Left ventricle myocardium inferior (tissue), 1 donor: ENCODE measurements at places on chromosomes 16 and 17.

DNA sequence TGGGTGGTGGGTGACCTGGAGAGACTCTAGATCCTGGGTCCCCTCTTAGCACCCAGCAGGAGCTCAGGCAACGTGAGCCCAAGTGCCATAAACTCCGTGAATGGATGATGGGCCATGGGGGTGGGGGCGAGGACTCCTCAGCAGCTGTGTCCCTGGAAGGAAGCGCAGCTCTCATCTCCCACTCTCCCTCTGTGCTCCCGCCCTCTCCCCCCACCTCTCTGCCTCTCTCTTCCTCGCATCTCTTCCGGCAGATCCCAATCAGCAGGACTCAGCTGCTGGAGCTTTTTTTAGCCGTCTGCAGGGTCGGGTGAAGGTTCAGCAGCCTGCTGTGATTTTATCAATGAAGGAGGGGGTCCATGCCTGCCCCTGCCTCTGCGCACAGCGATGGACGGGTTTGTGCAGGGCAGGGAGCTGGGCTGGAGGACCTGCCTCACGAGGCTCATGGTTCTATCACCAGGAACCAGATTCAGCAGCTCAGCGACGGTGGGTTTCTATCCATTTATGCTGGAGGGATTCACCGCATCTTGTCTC, 8.3 kb downstream of the CCR7 start:
- DNase-seq, result peak; percentile 64

DNA sequence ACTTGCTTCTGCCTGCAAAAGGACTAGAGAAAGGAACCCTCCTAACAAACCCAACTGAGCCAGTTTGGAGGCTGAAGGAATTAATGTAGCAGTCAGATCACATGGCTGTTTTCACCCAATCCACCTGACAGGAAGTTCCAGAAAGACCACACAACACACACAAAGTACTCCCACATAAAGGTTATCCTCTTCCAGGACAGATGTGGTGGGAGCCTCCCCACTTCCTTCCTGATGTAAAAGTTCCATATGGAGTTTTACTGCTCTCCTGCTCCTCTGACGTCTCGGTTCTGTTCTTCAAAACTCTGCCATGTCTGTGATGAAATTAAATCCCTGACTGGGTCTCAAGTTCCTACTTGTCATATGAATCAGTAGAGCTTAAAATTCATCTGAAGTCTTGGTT, 497.0 kb upstream of the HSBP1 start:
- no peak for DNase-seq

GRCh38 chr17:28072936-28073533, 30.6 kb downstream of the NLK start:
- DNase-seq, result no peak

- DNase-seq, result no peak
Observed at GRCh38 chr16:12539185-12539929, 264.3 kb downstream of the CPPED1 start.

GRCh38 chr17:68776451-68776850, 175.3 kb upstream of the FAM20A start:
- no peak for DNase-seq

DNA sequence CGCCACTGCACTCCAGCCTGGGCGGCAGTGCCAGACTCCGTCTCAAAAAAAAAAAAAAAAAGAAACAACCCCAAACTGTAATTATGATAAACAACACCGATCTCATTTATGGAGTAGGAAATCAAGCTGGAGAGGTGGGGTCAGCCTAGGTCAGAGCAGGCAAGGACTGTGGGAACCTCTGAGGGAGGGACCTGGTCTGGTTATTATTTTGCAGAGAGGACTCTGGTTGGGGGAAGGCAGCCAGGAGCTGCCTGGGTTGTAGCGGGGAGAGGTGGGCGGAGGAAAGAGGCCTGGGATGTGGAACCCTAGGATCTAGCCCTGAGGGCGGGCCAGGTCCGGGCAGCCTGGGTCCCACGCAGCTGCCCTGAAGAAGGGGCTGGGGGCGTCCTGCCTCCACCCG, 10.9 kb upstream of the HS3ST6 start:
- no peak for DNase-seq

DNA sequence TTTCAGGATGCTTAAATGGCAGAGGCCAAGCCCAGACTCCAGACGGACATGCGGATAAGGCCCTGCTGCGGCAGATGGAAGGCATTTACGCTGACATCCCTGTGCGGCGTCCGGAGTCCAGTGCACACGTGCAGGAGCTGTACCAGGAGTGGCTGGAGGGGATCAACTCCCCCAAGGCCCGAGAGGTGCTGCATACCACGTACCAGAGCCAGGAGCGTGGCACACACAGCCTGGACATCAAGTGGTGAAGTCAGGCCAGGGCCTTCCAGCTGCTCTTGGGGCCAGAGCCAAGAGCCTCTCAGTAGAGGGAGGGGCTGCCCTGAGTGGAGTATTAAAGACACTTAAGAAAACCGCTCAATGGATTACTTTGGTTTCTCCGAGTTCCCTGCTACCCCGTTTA, 29.4 kb downstream of the NARF start:
- peak; percentile 38 for DNase-seq

DNA sequence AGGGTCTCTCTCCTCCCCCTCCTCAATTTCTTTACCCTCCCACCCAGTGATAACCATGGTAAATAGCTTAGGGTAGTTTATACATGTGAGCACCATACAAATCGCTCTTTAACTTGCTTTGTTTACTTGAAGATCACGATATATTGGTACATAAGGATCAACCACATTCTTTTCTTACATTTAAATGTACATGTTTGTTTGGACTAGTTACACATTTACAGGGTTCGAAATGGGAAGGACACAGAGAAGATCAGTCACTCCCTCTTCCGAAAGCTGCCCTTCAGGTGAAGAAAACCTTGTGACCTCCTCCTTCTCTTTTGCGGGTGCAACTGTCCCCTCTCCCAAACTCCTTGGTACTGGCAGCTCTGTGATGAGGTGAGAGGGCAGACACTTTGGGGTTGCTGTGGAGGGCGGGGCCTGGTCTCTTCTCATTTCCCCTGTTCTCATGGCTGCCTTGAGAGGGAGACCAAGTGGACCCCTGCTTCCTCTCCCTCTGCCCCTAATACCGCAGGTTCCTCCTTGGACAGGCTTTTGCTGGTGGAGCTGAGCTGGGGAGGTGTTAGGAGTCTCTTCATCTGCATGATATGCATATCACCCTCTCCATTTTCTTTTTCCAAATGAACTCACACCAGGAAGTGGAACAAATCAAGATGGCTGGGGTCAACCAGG, 4.7 kb upstream of the PIK3R6 start:
- DNase-seq, result no peak

DNA sequence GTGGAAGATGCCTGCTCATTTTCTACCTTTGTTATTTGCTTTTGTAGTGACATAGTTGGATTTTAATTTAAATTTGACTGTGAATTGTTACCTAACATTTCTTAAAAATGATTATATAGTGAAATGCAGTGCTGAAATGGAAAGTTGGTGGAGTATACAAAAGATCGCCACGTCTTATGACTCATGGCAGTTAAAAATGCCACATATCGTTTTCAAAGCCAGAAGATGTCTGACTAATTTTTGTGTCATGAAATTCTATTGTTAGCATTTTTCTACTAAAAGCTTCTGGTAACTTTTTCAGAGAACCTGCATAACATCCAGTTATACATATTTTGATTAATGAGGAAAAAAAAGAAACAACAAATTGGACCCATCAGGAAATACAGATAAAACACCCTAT, 20.6 kb downstream of the MAP2K4 start:
- DNase-seq, result no peak

DNA sequence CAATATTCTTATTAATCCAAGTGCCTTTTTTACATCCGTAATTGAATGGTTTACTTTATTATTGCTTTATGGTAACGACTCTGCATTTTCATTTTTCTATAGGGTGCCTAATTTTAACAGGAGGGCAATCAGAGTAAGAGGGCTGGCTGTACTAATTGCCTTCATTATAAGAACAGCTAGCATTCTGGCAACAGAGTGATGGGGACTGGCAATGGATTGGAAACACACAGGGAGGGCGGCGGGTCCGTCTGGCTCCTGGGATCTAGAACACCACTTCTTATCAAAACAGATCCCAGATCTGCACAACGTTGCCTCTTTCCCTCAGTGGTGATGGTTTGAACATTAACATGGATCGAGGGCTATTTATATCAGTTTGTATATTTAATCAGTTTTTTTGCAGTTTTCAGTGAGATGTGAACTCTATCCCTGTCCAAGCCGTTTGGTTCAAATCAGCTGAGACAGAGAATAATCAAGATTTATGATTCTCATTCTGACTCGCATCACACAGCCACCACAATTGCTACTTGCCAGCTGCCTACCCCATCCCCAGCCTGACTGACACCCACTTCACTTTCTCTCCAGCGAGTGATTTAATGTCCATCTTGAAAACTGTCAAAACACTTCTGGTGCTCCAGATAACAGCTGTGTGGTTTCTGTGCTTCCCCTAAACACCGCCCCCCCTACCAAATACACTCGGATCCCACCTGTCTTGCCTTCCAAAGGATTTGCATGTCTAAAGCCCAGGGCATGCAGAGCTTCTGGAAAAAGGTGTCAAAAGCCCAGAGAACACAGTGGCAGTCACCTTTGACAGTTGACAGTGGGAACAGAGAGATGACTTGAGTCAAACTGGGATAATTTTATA, 327.9 kb downstream of the HS3ST4 start:
- DNase-seq, result no peak

- DNase-seq, result no peak
Observed at GRCh38 chr16:15403392-15403995, 7.9 kb downstream of the MPV17L start.

- DNase-seq, result peak; percentile 15
Observed at GRCh38 chr17:82094931-82095776, 2.9 kb downstream of the FASN start.

GRCh38 chr17:66200685-66201092, 8.8 kb upstream of the CEP112 start:
- no peak for DNase-seq

- DNase-seq, result no peak
Observed at GRCh38 chr16:1800701-1801100, 7.2 kb upstream of the IGFALS start.

DNA sequence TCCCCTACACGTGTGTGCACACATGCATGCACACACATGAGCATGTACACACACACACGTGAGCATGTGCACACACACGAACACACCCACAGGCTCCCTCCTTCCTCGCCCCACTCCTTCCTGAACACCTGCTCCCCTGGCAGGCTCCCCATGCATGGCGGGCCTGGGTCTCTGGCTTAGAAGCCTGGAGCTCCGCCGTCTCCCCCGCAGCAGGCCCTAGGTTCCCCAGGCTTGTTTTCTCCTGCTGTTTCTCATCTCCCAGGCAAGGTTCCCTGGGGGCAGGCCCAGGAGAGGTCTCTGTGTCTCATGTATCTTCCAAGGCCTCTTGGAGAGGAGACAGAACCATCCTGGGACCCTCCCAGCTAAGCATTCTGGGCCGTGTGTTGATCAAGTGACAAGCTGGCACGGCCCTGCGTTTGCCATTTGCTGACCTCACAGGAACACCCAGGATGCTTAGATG, 202.3 kb upstream of the CIBAR2 start:
- no peak for DNase-seq

DNA sequence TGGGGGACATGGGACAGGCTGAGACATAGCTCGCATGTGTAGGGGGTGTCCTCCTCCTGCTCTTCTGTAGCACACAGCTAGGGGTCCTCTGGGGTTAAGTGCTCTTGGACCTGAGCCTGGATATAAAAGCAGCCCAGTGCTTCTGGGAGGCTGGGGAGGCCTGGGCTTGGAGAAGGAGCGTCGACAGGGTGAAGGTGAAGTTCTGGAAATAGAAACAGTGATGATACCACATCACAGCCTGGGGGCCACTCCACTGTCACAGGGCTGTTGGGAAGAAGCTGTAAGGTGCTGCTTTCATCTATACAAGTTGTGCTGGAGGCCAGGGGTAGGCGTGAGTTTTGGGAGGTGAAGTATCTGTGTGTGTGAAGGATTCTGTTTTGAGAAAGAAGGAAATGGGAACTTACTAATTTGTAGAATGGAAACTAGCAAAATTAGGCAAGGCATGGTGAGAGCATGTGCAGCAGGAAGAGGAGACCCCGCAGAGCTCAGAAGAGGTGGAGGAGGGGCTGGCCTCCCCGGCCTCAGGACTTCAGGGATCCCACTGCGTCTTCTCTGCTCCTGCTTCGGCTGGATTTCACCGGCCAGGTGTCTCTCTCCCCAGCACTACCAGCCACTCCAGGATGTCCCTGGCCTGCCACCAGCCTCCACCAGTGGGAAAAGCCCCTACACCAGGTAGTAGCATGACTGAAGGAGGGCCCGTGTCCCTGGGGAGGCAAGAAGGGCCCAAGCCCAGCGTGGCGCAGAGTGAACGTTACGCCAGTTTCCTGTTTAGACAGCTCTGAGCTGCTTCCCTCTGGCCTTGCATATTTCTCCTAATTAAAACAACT, 19.4 kb downstream of the PLCG2 start:
- no peak for DNase-seq

DNA sequence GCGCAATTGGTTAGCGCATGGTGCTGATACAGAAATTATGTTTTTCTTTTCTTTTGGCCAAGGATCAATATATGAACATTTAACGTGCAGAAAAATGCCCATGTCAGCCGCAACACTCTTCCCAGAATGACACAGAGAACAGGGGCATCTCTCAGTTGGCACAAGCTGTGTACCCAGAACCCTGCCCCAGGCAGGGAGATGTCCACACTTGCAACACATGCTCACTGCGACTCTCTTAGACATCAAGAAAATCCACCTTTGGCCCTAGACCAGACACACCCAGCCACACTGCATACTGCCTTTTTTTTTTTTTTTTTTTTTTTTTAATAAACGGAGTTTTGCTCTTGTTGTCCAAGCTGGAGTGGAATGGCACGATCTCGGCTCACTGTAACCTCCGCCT, 17.0 kb downstream of the PITPNA start:
- DNase-seq, result no peak

GRCh38 chr17:44387804-44388203, 1.6 kb downstream of the ITGA2B start:
- no peak for DNase-seq

DNA sequence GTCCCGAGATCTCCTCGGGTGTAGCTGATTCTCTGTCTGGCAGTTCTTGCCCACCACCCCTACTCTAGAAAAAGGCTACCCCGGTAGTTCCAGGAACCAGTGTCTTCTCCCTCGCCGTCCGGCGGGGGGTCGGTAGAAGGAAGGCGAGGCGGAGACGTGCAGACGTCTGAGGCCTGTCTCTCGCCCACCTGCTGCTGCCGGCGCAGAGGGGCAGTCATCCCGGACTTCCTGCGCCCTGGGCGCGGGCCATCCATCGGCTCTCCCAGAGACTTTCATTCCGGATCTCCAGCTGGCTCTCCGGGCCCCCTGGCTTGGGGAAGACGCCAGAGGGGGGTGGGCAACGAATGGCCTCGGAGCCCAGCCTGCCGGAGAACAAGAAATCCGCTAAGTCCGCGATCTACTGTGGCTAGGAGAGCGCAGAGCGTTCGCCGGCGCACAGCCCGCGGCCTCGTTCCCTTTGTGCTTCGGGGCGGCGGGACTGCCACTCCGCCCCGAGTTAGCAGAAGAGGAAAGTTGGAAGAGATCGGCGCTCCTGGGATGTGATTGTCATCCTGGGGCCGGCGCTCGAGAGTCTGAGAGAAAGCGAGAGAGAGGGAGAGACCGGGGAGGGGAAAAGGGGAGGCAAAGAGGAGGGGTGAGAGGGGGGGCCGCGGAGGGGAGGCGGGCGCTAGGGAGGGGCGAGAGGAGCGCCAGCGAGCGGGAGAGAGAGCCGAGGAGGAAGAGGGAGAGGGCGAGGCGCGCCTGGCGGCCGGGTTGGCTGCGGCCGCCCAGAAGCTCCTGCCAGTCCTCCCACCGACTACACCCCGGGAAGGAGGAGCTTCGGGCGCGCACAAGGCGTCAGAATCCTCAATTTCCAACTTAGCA, at the start of gene IRX5:
TSS of gene IRX5 (plus strand) at position 861 of the 864 bp plus-strand sequence. CDS start 334 bp downstream, outside the sequence.
- DNase-seq, result peak; percentile 91
